ENCODE measurements at places on chromosomes 7 and 10.

- DNase-seq: no peak
These were observed 3.0 kb upstream of the NANOS1 start for GRCh38 chr10:119026301-119027110.

- DNase-seq: no peak
These were observed 35.4 kb downstream of the GAD2 start for GRCh38 chr10:26251925-26252324.

GRCh38 chr10:34825414-34825813 lies 10.3 kb upstream of the PARD3 start:
- no peak for DNase-seq

DNA sequence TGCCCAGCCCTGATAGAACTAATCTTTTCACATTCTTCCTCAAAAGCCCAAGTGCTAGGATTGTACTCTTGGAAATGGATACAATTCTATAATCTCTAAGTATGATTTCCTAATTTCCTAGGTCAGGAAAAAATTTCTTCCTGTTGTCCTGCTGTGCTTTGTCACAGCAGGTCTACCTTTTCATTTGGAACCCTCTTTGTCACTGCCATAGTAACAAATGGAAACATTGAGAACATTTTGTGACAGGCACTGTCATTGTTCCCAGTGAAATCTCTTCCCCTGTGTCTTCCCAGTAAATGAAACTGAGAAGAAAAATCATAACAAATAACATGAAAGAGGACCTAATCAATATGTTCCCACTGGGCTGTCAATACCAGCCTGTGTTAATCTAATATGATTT lies 150.9 kb upstream of the KAT6B start:
- DNase-seq: no peak

GRCh38 chr10:131043039-131043691 lies 268.4 kb downstream of the TCERG1L start:
- no peak for DNase-seq

GRCh38 chr7:155360495-155361345 lies 63.0 kb downstream of the INSIG1 start:
- no peak for DNase-seq

GRCh38 chr7:47150497-47151260 lies 431.2 kb downstream of the TNS3 start:
- DNase-seq: no peak

DNA sequence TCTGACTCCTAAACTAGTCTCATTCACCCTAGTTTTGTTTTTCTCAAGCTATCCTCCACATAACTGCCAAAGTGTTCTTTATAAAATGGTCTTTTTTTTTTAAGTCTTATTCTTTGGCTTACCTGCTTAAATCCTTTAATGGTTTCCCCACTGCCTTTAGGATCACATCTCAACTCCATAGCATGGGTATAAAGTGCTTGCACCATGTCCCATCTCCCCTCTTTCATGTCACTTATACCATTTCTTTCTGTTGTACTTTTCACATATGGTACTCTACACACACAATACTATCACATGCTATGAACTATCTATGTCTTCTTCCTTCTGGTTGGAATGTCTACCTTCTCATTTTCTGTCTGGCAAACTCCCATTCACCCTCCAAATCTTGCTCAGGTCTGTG lies 5.1 kb downstream of the MTPAP start:
- DNase-seq: no peak

- DNase-seq: no peak
These were observed 132.8 kb upstream of the DNAJB12 start for GRCh38 chr10:72487521-72487920.

GRCh38 chr10:13161857-13162271 lies 506 bp downstream of the MCM10 start:
- DNase-seq: no peak

GRCh38 chr7:4682621-4683042 lies 537 bp downstream of the FOXK1 start:
- DNase-seq: peak; percentile 8

- no peak for DNase-seq
These were observed 18.9 kb downstream of the RCC1L start for GRCh38 chr7:75054744-75055143.

- no peak for DNase-seq
These were observed 48.8 kb downstream of the PLPP4 start for GRCh38 chr10:120505866-120506265.

- DNase-seq: no peak
These were observed 20.6 kb downstream of the ACSL5 start for GRCh38 chr10:112394475-112394875.

DNA sequence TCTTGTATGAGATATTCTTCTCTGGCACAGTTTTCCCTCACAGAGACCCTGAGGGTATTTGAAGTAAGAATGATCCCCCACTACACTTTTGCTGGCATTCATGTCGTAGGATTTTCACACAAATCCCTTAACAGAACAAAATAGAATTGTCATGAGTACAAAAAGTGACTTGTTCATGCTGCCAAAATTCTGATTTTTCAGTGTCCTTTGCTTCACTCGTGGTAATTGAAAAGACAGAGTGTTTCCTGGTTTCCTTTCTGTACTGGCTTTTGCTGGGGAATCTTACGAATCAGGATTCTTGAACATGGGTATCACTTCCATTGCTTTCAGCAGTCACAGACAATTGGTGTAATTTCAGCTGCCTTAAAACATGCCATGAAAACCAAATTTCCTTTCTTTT lies 756.3 kb downstream of the REEP3 start:
- no peak for DNase-seq

DNA sequence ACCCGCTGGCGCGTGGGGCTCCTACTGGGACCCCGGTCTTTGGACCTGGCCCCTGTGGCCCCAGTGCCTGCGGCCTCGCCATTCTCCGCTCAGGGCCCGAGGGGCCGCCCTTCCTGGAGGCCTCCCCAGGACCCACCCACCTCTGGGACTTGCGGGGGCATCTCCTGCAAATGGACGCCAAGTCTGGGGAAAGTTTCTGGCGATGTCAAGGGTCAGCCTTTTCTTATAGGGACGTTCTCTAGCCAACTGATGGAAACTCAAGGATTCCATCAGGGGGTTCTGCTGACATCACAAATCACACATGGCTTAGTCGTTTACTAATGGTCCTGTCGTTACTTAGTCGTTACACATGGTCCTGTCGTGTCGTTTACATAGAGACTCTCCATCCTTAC lies 57.7 kb upstream of the RHOBTB1 start:
- DNase-seq: no peak

DNA sequence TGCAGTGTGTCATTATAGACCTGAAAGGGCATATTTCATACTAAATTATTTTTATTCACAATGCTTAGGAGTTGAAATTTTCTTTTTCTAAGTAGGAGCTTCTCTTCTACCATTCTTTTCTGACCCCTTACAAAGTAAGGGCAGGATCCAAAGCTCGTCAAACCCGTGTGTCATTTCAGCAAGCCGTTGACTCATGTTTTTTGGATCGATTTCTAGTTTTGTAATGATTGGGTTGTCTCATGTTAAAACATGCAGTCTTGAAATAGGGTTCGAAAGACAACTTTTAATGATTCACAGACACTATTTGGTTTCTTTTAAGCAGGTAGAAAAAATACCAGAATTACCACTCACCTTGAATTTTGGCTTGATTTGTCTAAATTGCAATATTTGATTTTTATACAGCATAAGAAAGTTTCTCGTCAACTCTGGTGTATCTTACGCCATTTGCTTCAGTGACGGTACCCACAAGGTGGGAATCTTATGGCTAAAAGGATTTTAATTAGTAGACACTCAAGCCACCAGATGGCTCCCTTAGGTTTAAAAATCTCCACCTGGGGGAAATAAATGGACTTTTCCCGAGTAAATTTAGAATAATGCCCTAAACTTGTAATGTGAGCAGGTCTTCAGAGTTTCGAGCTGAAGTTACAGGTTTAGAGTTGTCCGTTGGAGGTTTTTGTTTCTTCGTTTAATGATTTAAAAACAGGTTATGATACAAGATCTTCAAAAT lies 283.4 kb downstream of the CCDC3 start:
- DNase-seq: no peak

DNA sequence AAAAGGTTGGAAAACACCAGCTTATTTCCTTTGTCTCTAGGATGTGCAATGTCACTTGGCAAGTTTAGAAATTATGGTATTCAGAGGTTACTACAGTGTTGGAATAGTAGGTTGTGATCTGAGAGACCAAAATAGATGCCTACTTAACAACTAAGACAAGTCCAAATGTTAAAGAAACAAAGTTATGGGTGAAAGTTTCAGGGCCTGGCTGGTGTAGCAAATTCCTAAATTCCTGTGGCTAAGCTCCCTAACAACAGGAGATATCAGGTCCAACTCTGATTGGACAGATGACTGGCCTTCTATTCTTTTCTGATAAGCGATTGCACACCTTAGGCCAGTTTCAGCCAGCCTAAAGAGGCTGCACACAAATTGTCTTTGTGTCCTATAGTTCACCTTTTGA lies 873.5 kb downstream of the REEP3 start:
- DNase-seq: no peak

DNA sequence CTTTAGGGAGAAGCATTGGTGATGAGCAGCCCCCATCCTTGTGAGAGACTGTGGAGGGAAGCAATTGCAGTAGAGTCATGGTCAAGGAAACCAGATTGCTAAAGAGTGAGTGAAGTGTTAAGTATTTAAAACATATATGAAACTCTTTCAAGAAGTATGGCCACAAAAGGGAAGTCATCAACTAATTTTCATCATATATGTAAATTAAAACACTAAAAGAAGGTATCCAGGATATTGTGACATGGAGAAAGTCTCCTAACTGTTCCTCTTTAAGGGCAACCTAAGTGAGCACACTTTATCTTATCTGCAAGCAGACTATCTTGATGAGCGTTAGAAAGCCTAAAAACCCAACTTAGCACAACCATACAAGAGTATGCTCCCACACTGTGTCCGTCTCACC lies 69.7 kb downstream of the CD36 start:
- DNase-seq: no peak

GRCh38 chr10:91593834-91594233 lies 39.0 kb downstream of the PPP1R3C start:
- DNase-seq: no peak

DNA sequence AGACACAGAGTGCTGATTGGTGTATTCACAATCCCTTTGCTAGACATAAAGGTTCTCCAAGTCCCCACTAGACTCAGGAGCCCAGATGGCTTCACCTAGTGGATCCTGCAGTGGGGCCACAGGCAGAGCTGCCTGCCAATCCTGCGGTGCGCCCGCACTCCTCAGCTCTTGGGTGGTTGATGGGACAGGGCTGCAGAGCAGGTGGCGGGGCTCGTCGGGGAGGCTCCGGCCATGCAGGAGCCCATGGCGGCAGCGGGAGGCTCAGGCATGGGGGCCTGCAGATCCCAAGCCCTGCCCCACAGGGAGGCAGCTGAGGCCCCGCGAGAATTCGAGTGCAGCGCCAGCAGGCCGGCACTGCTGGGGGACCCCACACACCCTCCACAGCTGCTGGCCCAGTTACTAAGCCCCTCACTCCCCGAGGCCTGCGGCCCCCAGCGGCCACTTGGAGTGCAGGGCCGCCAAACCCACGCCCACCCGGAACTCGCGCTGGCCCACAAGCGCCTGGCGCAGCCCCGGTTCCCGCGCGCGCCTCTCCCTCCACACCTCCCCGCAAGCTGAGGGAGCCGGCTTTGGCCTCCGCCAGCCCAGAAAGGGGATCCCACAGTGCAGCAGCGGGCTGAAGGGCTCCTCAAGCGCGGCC lies 7.7 kb upstream of the BET1 start:
- DNase-seq: no peak

- DNase-seq: no peak
These were observed 31.1 kb upstream of the ABCA13 start for GRCh38 chr7:48140001-48140681.

GRCh38 chr7:55878691-55879090 lies 8.6 kb upstream of the ZNF713 start:
- DNase-seq: no peak

DNA sequence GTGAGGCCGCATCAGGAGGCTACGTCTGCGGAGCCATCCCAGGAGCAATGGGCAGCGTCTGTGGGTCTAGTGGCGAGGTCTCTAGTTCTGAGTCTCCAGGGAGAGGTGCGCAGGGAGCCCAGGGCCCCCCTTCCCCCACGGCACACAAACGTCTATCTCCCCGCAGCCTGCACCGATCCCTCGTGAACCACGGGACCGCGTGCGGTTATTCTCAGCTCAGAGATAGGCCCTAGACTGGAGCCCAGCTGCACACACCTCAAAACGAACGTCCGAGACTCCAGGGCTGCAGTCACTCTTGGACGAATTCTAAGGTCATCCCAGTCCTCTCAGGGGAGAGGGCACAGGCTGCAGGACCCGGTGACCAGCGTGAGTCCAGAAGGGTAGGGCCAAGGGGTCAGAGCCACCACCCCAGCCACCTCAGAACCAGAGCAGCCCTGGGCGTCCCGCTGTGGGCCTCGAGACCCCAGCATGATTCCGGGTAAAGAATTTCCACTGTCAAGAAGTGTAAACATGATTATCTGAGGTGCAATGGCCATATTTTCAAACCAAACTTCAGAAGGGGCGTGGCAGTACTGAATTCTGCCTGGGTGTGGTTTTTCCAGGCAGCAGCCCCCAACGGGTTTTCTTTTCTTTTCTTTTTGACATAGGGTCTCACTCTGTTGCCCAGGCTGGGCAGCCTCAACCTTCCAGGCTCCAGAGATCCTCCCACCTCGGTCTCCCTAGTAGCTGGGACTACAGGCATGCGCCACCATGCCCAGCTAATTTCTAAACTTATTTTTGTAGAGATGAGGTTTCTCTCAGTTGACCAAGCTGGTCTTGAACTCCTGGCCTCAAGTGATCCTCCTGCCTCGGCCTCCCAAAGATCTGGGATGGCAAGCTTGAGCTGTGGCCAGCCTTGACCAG lies 57.5 kb downstream of the PWWP2B start:
- no peak for DNase-seq

GRCh38 chr7:146655928-146656797 lies 539.6 kb downstream of the CNTNAP2 start:
- DNase-seq: no peak

DNA sequence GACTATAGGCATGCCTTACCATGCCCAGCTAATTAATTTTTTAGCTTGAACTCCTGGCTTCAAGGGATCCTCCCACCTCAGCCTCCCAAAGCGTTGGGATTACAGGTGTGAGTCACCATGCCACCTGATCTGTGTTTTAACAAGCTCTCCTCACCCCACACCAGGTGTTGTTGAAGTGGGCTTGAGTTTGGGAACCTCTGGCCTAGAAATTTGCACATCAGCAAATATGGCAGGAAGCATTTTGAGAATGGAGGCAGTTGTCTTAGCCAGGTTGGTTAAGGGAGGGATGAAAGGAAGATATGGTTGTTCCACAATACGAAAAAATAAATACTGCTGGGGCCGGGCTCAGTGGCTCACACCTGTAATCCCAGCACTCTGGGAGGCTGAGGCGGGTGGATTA lies 433.1 kb downstream of the TYW1 start:
- DNase-seq: no peak

All from stimulated activated CD8-positive, alpha-beta memory T cell treated with anti-CD3 and anti-CD28 coated beads, Interleukin-4, amount 100 ng/mL, for 1 hour (primary cell).